ENCODE measurements at places on chromosomes 4 and X. TPM values are rescaled to one million over a fixed set of nuclear protein-coding genes. Genes with fewer than 3 reads are reported as not detected.

GRCh38 chr4:156971676-156972378 is at the start of gene PDGFC:
TSS of gene PDGFC (minus strand) at chr4:156971799. CDS start at chr4:156970903, 896 bp downstream.
- peak; percentile 9 for DNase-seq

DNA sequence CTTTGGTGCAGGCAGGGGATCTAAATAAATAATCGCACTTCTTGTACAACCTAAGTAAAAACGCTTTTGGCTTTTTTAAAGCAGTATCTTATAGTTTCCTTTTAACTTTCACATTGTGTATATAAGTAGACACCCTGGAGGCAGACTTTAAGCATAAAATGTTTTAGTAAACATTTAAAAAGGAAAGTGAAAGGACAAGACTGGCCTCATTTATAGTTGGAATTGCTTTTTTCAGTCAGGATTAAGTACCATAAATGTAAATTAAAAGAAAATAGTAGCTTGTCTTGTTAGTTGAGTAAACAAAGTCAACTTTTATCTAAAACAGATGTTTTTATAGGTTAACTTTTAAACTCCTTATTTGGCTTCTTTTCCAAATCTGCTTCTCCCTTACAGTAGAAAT is 39.7 kb downstream of the PTPN13 start:
- DNase-seq = no peak

DNA sequence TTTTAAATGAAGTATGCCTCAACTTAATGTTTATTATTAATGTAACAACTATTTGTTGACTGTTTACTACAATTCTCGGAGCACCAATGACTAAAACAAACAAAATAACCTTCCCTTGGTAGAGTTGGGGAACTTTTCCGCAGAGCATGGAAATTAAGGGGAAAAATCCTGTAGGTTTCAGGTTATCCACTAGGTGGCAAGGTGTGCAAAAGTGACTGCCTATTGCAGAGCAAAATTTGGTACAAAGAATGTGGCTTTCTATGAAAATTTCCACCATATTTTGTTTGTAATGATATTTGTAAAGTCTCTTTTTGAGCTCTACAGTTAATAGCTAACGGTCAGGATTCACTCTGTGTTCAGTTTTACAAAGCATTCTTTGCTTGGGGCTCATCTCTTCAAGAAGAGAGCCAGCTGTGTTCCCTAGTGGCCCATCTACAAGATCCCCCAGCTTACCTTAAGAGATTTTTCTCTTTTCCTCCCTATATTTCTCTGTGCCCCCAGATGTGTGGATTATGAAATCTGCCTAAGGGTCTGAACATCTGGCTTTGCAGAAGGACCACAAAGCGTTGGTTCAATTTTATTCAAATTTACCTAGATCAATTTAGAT is 61.1 kb downstream of the FBXO8 start:
- no peak for DNase-seq

DNA sequence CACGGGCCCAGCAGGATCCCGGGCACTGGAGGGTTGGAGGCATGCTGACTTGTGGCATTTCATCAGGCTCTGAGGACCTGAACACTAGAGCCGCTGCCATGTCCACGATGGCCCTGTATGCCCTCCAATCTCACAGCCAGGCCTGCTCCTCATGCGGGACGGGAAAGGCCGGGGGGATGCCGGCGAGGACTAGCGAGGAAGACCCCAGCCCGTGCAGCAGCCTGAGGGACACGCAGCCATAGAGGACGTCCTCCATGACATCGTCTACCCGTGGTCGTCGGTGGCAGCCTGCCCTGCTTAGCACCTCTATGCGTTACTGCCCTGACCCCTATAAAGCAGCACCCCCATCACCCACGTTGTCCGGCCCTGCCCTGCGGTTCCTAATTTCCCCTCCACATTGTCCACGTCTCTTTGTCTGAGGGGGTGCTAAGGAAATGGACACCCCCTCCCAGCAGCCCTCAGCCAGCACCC is 32.6 kb downstream of the HMX1 start:
- no peak for DNase-seq

DNA sequence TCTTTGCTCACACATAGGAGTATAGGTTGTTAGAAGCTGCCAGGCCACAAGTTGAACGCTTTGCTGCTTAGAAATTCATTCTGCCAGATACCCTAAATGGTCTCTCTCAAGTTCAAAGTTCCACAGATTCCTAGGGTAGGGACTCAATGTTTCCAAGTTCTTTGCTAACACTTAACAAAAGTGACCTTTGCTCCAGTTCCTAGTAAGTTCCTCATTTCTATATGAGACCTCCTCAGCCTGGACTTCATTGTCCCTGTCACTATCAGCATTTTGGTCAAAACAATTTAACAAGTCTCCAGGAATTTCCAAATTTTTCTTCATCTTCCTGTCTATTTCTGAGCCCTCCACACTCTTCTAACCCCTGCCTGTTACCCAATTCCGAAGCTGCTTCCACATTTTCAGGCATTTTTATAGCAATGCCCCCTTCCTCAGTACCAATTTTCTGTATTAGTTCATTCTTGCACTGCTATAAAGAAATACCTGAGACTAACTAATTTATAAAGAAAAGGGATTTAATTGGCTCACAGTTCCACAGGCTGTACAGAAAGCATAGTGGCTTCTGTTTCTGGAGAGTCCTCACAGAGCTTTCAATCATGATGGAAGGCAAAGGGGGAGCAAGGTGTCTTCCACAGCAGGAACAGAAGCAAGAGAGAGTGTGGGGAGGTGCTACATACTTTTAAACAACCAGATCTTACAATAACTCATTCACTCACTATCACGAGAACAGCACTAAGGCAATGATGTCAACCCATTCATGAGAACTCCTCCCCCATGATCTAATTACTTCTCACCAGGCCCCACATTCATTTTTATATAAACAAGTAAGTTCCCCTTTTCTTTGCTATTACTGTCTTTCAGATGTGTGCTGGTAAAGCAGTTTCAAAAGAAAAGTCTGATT is 11.5 kb upstream of the TLR1 start:
- DNase-seq = no peak

DNA sequence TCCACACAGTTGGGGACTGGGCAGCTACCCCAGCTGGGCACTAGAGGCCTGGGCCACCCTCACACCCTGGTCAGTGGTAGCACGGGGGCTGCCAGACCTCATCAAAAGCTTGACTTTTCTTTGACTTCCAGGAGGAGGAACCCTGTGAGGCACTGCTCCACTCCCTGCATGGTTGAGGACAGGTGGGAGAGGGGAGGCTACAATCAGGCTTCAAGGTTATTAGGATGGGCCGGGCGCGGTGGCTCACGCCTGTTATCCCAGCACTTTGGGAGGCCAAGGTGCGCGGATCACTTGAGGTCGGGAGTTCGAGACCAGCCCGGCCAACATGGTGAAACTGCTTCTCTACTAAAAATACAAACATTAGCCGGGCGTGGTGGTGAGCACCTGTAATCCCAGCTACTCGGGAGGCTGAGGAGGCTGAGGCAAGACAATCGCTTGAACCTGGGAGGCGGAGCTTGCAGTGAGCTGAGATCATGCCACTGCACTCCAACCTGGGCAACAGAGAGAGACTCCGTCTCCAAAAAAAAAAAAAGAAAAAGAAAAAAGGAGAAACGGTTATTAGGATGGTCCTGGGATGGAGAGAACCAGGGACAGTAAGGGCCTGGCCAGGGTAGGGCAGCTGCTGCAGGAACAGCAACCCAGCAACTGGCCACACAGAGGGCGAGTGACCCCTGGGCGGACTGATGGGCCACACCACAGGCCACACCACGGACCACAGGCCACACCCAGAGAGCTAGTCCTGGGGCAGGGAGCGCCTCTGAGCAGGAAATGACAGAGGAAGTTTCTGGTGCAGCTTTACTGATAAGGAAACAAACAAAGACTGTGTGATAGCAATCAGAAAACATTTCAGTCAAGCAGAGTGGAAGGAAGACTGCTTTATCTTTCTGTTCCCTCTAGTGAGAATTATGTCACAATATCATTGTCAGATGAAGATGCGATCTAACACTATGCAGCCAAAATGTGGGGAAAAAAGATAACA is 20.5 kb upstream of the OPN1LW start:
- peak; percentile 37 for DNase-seq

Gene ITIH6
- not detected for total RNA-seq
